SJSA1 (cell line): ENCODE measurements at places on chromosomes 2 and 18. TPM values are rescaled to one million over a fixed set of nuclear protein-coding genes. Genes with fewer than 3 reads are reported as not detected.

The CROCC2 gene
- total RNA-seq = not detected in 2 replicates

The ERMN gene
- not detected in 2 replicates for total RNA-seq

The TUBB8B gene
- 1.1 and 3.9 TPM in 2 replicates for total RNA-seq

DNA sequence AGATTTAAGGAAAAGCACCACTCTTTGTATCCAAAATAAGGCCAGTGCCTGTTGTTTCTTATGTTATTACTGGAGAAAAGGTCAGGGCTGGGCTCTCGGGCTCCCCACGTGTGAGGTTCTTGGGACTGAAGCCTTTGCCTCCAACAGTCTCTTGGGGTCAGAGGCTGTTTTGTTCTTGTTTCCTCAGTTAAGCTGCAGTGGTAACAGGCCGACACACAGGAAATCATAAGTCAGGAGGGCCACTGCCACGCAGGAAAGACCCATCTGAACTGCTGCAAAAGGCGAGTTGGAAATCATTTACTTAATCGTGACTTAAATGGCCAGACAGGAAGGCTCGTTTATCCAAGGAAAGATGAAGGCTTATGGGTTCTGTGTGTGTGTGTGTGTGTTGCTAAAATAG is 30.3 kb upstream of the IL37 start:
- DNase-seq = no peak

DNA sequence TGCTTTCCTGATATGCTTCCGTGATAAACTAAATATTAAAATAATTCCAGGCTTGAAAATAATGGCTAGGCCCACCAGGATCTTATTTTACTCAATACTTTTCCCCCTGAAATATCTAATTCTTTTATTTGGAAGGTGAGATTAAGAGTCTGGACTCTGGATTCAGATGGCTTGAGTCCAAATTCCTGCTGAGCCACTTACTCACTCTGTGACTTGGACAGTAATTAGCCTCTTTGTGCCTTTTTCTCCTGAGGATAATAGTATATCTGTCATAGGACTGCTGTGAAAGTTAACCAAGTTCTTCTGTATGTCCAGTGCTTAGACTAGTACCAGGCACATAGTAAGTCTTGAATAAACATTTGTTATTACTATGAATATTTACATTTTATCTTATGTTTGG is 127.3 kb upstream of the ERBB4 start:
- DNase-seq = no peak

GRCh38 chr2:237874585-237875161 is 15.2 kb downstream of the RAMP1 start:
- no peak for DNase-seq

DNA sequence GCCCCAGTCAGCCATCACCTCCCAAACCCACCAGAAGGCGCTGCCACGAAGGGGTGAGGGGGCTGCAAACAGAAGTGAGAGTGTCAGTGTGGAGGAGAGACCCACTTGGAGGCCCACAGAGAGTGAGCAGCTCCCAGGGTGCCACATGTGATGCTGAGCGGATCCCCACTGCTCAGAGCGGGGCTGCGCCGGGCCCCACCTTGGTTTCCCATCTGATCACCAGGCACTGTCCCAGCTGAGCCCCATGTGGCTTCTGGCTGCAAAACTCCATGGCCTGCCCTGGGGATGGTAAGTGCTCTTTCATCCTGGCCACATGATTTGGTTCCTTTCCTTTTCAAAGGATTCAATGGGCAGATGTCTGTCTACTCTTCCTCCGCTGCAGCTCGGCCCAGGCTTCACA is 23.8 kb downstream of the SNORC start:
- no peak for DNase-seq

DNA sequence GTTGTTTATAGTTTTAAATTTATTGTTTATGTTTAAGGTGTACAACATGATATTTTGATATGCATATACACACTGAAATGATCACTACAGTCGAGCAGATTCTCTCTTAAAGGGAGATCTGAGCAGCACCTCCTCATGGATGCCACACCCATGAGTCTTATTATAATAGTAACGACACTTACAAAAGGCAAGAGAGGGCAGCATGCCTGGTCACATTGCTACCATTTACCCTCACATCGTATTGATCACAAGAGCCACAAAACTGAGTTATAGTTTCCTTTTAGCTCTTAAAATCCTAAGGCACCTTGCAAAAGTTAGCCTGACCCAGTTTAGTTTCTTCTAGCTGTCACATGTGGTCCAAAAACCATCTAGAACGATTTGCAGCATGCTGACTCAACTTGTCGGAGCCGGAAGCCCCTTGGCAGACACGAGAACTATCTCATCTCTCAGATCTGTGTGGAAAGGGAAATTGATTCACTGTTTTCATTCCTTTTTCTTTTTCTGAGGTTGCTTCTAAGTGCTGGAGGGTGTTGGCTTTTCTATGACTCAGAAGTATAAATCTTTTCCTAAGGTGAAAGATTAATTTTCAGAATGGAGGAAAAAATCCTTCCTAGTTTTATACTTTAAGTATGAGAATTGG is 85.3 kb downstream of the CDC42EP3 start:
- DNase-seq = peak; percentile 74

GRCh38 chr2:9613291-9613690 is 17.5 kb downstream of the YWHAQ start:
- no peak for DNase-seq

- DNase-seq = no peak
These were observed 87.7 kb upstream of the NARS1 start for GRCh38 chr18:57709335-57709734.

GRCh38 chr2:24893934-24894333 is 26.1 kb downstream of the ADCY3 start:
- DNase-seq = peak; percentile 56

DNA sequence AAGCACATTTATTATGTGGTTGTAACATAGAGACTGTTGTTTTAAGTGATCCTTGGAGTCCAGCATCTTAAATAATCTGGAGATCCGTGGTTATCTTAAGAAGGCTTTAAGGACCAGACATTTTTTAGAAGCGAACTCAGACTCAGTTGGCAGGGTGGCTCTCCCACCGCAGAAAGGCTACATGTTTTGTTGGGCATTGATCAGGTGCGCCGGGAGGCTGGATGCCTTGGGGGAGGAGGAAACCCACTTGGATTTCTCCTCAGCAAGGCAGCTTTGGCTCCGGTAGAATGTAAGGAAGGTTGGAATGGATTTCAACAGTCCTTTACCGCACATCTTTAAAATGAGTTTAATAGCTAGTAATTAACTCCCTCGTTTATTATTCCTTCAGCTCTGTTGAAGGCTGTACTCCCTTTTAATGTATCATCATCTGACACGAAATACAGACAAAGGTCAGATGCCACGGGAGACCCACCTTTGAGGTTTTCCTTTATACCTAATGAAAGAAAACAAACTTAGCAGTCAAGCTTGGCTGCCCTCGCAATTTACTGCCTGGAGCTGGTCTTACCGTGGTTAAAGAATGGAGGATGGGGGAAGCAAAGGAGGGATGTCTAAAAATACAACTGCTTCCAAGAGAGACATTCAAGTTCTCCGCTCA is 1.2 kb downstream of the TMEM200C start:
- no peak for DNase-seq

- DNase-seq = no peak
These were observed 239.1 kb downstream of the TRIB2 start for GRCh38 chr2:12955864-12956263.

DNA sequence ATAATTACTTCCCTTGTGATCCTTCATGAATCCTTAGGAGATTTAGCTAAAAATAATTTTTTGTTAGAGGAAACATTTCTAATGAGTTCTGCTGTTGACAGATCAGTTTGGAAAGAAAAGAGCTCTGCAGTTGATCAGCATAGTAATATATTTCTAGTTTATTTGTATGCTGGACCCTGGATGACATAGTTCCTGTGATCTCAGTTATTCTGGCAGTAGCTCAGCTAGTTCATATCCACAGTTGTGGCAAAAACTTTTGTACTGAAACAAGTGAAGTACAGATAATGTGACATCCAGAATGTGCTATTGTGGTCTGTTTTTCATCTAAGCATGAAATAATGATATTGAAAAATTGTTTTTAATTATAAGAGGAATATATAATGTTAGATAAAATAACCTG is 33.7 kb downstream of the ABI2 start:
- DNase-seq = no peak
